ENCODE measurements at places on chromosomes 2 and 18.

DNA sequence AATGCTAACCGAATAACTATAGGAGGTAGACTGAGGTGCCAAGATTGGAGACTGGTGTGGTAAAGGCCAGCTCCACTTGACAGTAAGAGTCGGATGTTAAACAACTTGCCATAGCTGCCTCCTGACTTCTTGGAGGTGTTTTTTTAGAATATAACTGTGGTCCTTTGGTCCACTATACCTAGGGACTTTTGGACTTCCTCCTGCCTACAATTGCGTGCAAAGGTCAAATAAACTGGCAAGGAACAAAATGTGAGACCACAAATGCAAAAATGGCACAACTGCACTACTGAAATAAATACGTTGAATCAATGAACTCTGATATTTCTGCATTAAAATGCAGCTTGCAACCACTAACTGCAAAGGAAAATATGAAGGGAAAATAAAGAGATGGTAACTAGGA lies 338.6 kb downstream of the NRXN1 start:
- DNase-seq: no peak

DNA sequence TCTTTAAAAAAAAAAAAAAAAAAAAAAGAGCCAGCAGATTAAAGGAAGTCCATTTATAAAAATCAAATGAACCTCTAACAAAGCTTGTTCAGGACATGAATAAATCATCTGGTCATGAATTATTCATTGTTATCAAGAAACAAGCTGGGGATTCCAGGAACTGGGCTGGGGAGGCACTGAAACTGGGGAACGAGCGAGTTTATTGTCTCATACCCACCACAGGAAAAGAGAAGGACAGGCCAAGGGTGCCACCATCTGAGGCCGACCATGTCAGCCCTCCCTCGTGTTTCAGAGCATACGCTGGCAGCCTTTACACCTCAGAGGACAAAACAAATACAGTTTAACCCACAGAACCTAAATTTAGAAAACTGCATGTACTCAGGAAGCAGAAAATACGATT lies 164.2 kb downstream of the VWC2L start:
- no peak for DNase-seq

- no peak for DNase-seq
These were observed 13.5 kb downstream of the PLB1 start for GRCh38 chr2:28509361-28509760.

DNA sequence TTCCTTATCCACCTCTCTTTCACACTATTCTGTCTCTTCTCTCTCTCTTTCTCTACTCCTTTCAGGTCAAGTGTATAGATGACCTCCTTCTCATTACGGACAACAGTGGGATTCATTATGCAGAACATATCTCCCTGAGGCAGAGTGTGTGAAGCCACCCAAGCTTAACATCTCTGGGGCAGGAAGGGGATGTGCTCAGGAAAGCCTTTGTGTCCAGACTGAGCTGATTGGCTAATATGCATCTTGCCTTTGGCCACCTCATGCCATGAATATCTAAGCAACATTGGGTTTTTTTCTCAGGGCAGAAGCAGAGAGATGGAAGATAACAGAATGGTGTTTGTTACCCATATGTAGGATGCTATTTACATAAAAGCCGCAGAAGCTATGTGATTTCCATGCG lies 211.4 kb upstream of the LRRTM1 start:
- DNase-seq: no peak

GRCh38 chr2:23746141-23746863 lies 180.6 kb downstream of the ATAD2B start:
- no peak for DNase-seq

DNA sequence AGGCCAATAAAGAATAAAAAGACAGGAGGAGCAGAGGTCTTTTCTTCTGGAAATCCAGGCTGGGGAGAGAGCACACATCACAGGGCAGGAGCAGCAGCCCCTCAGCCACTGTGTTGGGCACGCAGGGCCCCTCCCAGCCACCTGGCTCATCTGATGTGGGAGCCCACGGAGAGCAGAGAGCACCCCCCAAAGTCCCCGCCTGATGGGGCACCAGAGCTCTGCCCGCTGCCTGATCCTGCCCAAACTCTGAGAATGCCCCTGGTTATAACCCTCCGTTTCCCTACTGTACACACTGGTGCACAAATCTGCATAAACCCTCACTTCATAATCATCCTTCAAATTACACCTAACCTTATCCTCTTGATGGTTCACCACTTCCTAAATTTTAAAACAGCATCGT lies 111.3 kb downstream of the HDAC4 start:
- peak; percentile 24 for DNase-seq

GRCh38 chr18:80181642-80182461 lies 65.5 kb downstream of the PARD6G start:
- no peak for DNase-seq

DNA sequence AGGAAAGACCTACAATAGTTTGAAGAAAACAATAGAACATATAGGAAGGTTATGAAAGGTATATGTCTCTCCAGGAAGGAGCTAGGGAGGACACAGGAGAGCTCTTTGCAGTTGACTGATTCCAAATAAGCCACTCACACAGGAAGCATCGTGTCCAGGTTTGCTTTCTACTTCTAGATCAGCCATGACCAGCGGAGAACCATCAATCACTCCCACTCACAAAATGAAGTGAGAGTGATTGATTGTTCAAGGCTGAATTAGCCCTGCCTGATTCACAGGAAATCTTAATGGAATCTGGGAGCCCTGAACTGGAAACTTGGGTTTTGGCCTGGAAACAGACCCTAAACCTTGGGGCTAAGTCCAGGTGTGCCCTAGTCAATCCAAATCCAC lies 1292.2 kb upstream of the ZEB2 start:
- DNase-seq: no peak

GRCh38 chr18:51010218-51010617 lies 19.8 kb upstream of the SMAD4 start:
- no peak for DNase-seq

GRCh38 chr2:64838817-64839216 lies 150.4 kb upstream of the SLC1A4 start:
- DNase-seq: peak; percentile 32

DNA sequence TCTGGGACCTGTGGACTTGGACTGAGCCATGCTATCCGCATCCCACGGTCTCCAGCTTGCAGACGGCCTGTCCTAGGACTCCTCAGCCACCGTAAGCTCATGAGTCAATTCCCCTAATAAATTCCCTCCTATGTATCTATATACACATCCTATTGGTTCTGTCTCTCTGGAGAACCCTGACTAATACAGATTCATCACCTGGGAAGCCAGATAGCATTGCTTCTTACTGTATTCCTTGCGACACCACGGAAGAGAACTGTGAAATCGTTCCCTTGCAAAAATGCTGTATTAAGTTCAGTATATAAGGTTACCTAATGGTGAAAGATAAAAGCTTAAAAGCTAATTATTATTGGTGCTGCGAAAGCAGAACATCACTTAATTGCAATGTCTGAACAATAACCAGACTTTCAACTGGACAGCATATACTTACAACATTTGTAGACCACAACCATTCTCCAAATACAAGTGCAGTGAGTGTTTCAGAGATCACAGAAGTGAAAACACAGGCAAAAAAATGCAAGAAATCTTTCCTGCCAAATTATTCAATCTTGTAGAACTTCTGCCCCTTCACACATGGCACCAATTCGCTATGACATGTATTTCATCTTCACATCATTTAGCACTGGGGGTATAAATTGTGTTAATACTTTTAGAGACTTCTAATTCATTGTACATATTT lies 352.9 kb downstream of the TXNL1 start:
- DNase-seq: no peak

- no peak for DNase-seq
These were observed 5.6 kb upstream of the FARP2 start for GRCh38 chr2:241350530-241350877.

DNA sequence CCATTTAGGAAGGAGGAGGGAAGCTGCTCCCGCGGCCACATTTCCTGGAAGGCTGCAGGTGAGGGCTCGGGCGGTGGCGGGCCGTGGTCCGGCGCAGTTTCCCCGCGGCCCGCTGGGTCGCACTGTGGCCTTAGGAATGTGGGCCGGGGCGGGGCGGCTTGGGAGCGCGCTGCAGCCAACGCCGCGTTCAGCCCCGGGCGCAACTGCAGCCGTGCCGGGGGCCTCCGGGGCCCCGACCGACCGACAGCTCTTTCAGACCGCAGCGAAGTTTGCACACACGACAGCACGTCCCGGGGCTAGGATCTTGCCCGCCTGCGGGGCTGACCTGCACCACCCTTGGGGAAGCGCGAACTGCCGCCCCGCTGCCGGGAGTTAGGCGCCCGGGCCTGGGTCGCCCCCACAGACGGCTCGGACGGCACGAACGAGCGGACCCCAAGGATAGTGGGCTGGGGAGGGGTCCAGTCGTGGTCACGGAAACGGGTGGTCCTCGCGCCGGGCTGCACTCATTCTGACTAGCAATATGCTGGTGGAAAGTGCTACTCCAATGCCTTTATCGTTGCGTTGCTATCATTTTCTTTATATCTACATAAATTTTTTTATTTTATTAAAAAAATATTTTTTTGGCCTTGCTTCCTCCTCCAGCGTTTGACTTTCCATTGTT lies 69.9 kb upstream of the DLX2 start:
- peak; percentile 55 for DNase-seq

- DNase-seq: no peak
These were observed 42.2 kb downstream of the LPIN1 start for GRCh38 chr2:11788461-11789124.

DNA sequence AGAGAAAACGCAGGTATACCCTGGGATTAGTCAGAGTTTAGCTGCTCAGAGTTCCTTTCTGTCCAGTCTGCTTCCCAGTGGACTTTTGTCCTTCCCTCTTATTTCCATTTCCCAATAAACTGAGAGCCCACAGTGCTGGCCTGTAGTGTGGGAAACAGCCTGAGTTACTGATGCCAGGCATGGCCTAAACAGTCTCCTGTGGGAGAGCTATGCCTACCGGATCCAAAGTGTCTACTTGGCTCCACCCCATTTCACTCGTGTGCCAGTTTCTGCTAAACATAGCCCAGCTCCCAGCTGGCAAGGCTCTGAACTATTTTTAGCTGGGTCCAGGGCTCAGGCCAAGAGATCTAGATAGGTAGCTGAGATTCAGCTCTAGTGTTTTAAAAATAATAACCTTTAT lies 15.6 kb upstream of the PPP1CB start:
- DNase-seq: no peak

DNA sequence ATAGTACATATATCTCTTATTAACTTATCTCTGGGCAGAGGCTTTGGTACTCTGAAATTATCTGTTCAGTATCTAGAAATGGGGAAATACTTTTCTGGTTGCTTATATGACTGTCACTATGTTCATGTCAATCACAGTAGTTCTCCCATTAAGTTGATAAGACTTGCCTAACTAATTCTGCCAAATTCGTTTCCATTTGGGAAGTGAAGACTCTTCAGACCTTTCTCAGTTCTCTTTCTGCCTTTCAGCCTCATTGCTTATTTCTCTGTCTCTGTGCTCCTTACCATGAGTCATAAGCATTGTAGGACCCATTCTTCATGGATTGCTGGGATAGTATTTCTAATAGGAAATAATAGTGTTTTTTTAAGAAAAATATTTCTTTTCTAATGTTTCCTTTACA lies 113.5 kb downstream of the PHLPP1 start:
- DNase-seq: no peak

DNA sequence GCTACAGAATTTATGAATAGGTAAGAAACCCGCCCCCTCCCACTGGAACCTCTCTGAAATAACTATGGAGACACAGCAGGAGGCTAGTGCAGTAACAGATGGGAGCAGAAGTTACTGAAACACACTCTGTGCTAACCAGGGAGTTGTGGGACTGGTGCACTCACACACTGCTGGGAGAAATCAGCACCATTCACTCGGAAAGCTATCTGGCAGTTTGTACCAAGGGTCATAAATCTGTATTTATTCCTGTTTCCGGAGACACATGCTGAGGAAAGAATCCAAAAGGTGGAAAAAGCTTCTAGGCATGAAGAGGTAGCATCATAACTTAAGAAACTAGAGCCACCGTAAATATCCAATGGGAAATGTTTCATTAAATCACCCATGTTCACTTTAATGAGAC lies 39.9 kb downstream of the TGFA start:
- DNase-seq: no peak

GRCh38 chr2:135843671-135844070 lies 6.7 kb upstream of the LCT start:
- no peak for DNase-seq

DNA sequence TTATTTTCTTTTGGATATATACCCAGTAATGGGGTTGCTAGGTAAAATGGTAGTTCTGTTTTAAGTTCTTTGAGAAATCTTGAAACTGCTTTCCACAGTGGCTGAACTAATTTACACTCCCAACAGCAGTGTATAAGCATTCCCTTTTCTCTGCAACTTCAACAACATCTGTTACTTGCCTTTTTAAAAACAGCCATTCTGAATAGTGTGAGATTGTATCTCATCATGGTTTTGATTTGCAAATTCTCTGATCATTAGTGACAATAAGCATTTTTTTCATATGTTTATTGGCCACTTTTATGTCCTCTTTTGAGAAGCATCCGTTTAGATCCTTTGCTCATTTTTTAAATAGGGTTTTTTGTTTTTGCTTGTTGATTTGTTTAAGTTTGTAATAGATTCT lies 291.3 kb upstream of the COL3A1 start:
- DNase-seq: no peak

GRCh38 chr2:95069465-95069864 lies 44.0 kb downstream of the MAL start:
- DNase-seq: no peak

DNA sequence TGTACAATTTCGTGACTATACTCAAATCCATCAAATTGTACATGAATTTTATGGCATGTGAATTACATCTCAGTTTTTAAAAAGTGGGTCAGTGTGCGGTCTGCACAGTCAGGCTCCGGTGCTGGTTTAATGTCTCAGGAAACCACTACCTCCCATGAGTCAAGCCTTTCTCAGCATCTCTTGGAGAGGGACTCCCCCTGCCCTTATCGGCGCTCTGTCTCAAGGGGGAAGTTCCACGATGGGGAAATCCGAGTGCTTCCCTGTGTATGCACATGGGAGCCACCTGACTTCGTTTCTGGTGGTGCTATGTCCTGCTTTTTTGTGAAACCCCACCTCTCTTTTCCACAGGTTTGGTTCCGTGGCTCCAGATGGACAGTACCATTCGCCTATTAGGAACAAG lies 72.5 kb downstream of the ACOXL start:
- DNase-seq: peak; percentile 54

DNA sequence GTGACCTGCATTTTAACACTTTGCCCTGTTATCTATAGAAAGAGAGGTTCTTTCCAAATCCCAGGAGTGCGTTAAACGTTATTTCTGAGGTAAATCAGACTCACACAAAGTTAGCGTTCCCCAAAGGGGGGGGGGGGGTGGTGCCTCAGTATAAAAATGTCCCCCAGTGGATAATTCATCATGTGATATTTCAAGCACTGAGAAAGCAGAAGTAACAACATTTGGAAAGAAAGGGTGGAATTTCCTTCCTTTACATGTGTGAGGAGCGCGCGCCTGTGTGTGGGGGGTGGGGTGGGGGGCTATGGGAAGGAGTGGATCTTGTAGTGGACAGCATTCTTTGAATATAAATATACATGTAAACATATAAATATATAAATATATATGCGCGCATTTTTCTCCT lies 630.9 kb downstream of the NYAP2 start:
- DNase-seq: no peak

- no peak for DNase-seq
These were observed 2.5 kb upstream of the IL36RN start for GRCh38 chr2:113056521-113056920.

Measured in CD4-positive, alpha-beta T cell treated with Interferon gamma for 1 hour (primary cell).